ENCODE measurements at places on chromosomes 12 and 14. TPM values are rescaled to one million over a fixed set of nuclear protein-coding genes. Genes with fewer than 3 reads are reported as not detected.

GRCh38 chr12:104006929-104007328, 41.3 kb downstream of the TDG start:
- no peak overlapping the region for H3K4me3 ChIP-seq
- peak; percentile 52 for DNase-seq
- H3K27me3 ChIP-seq: no peaks in the 10 kb centered on the region
- no peaks in the 10 kb centered on the region for H3K36me3 ChIP-seq
- H3K27ac ChIP-seq: peak overlapping the region; percentile 3

GRCh38 chr14:31717294-31718085, 156.3 kb downstream of the NUBPL start:
- DNase-seq: no peak
- H3K4me3 ChIP-seq: no peak overlapping the region
- no peaks in the 10 kb centered on the region for H3K4me1 ChIP-seq
- H3K27me3 ChIP-seq: no peaks in the 10 kb centered on the region
- no peaks in the 10 kb centered on the region for H3K36me3 ChIP-seq

- peaks cover 4% of the 10 kb centered on the region for H3K36me3 ChIP-seq
- DNase-seq: peak; percentile 43
- H3K27me3 ChIP-seq: no peaks in the 10 kb centered on the region
Measured at GRCh38 chr14:49992901-49993339, 100.0 kb downstream of the ARF6 start.

The MYH6 gene
- not detected for total RNA-seq

The B4GALNT3 gene
- total RNA-seq: 0.76 TPM

DNA sequence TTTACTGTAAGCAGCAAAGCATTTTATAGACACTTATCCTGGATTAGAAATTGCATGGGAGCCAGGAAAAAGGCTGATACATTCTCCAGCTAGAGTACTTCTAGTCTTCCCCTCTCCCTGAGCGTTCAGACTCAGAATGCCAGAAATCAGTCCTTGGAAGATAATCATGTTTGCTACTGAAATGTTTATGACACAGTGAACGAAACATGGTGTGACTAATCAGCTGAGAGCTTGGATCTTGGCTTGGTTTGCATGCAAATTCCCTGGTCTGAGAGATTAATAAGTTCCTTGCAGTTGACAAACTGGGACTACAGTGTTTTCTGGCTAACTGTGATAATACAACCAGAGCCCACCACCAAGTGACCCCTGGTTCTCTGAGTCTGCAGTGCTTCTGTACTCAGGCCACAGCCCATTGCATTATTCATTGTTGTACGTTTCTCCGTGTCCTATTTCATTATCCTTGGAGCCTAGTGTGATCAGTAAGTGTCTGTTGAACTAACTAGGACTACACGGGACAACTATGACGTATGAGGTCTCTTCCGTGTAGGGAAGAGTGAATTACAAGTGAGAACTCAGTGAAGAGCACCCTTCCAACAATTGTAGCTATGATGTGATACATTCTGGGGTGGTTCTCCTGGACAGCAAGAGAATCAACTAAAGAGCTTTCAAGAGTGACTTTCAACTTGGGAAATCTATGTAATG, 34.6 kb upstream of the EVL start:
- H3K27me3 ChIP-seq: no peaks in the 10 kb centered on the region
- peaks cover 12% of the 10 kb centered on the region for H3K36me3 ChIP-seq
- H3K4me1 ChIP-seq: peaks cover 63% of the 10 kb centered on the region
- H3K27ac ChIP-seq: peak overlapping the region; percentile 88
- DNase-seq: peak; percentile 81

The AKAP3 gene
- total RNA-seq: 0.54 TPM

GRCh38 chr12:56872366-56872765, 61.8 kb downstream of the SDR9C7 start:
- no peak overlapping the region for H3K4me3 ChIP-seq
- H3K27ac ChIP-seq: no peak overlapping the region
- peaks cover 5% of the 10 kb centered on the region for H3K4me1 ChIP-seq
- H3K27me3 ChIP-seq: no peaks in the 10 kb centered on the region
- no peak for DNase-seq

The KRT80 gene
- total RNA-seq: 27.4 TPM

All from MCF 10A (cell line).